ENCODE measurements at places on chromosomes 4 and X.
A peak's percentile ranks its signal among the peaks of the same experiment; 100 is the strongest.

GRCh38 chrX:48826135-48826875 lies at the start of gene ERAS:
TSS of gene ERAS (plus strand) at chrX:48826513. CDS start at chrX:48829124, 2,611 bp downstream.
- no peak for DNase-seq

- DNase-seq = no peak
These were observed 1.7 kb upstream of the SPARCL1 start for GRCh38 chr4:87530868-87531267.

DNA sequence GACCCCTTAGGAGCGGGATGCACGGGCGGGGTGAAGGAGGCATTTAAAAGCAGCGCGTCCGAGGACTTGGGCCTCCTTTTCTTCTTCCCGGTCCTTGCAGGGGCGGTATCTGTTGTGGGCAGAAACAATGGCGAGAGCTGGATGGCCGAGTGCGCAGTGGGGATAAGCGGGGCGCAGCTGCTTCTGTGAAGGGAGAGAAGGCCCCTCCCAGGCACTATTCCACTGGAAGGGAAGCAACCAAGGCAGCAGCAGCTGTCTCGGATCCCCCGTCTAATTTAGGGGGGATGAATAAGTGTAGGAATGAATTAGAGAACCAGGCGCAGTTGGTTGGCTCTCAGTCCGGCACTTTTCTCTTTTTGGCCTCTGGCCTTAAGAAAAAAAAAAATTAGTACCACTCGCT lies 995 bp downstream of the SMARCA5 start:
- peak; percentile 1 for DNase-seq

- no peak for DNase-seq
These were observed 49.2 kb upstream of the DDX53 start for GRCh38 chrX:22950269-22951266.

GRCh38 chr4:109067508-109068235 lies 234.8 kb downstream of the COL25A1 start:
- DNase-seq = no peak

GRCh38 chr4:175536852-175537453 lies 275.1 kb downstream of the GPM6A start:
- peak; percentile 41 for DNase-seq

DNA sequence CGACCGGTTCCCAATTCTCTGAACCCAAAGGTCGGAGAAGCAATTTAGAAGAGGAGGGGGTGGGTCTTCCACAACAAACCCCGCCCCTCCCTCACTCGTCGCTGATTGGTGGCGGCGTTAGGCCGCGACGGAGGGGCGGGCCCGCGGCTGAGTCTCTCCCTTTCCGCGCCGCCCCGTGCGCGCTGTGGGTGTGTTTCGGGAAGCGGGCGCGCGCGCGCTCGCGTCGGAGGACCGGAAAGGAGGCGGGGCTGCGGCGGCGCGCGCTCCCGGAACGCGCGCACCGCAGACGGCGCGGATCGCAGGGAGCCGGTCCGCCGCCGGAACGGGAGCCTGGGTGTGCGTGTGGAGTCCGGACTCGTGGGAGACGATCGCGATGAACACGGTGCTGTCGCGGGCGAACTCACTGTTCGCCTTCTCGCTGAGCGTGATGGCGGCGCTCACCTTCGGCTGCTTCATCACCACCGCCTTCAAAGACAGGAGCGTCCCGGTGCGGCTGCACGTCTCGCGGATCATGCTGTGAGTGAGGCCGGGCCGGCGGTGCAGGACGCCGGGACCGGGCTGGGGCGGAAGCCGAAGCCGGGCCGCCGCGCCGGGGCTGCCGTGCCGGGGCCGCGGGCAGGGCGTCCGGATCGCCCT lies at the start of gene SPCS3:
SPCS3 (plus strand) TSS at position 263 of the 636 bp plus-strand sequence; CDS start at position 374, 111 bp downstream.
- peak; percentile 97 for DNase-seq

DNA sequence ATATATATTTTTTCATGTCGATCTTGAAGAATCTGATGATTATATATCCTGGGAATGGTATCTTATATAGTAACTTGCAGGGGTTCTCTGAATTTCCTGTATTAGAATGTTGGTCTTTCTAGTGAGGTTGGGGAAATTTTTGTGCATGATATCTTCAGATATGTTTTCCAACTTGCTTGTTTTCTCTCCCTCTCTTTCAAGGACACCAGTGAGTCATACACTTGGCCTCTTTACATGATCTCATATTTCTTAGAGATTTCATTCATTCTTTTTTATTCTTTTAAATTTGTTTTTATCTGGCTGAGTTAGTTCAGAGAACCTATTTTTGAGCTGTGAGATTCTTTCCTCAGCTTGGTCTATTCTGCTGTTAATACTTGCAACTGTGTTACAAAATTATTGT lies 27.2 kb upstream of the C4orf17 start:
- DNase-seq = no peak

GRCh38 chr4:25773358-25773757 lies 89.4 kb downstream of the SEL1L3 start:
- DNase-seq = no peak

DNA sequence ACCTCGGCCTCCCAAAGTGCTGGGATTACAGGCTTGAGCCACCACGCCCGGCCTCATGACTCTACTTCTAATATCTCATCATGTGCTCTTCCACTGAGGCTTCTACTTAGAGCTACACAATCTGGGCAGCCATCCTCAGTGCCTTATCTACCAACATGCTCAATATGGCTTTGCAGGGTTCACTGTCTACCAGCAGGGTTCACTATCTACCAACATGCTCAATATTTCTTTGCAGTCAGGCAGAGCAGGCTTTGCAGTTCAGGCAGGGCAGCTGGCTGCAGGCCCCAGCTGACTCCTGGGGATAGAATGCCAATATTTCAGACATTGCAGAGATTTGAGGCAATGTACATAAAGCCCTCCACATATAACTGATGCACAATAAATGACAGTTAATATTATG lies 47.5 kb downstream of the PKD2 start:
- DNase-seq = no peak

- no peak for DNase-seq
These were observed 16.8 kb downstream of the RBPJ start for GRCh38 chr4:26337612-26338011.

- no peak for DNase-seq
These were observed 1064.4 kb downstream of the PCDH7 start for GRCh38 chr4:31784558-31784957.

Measured in NCI-H1930 (cell line).